Stimulated activated CD8-positive, alpha-beta memory T cell treated with anti-CD3 and anti-CD28 coated beads, Interleukin-15, amount 100 ng/mL, for 24 hours (primary cell): ENCODE measurements at places on chromosomes 4 and X.

DNA sequence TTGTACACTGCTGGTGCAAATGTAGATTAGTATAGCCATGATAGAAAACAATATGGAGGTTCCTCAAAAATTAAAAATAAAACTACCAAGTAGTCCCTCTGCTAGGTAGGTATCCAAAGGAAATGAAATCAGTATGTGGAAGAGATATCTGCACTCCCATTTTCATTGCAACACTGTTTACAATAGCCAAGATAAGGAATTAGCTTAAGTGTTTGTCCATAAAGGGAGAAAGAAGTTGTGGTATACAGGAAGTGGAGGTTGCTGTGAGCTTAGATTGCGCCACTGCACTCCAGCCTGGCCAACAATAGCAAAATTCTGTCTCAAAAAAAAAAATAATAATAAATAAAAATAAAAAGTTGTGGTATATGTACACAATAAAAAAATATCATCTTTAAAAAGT lies 325.0 kb upstream of the EMCN start:
- no peak for DNase-seq

DNA sequence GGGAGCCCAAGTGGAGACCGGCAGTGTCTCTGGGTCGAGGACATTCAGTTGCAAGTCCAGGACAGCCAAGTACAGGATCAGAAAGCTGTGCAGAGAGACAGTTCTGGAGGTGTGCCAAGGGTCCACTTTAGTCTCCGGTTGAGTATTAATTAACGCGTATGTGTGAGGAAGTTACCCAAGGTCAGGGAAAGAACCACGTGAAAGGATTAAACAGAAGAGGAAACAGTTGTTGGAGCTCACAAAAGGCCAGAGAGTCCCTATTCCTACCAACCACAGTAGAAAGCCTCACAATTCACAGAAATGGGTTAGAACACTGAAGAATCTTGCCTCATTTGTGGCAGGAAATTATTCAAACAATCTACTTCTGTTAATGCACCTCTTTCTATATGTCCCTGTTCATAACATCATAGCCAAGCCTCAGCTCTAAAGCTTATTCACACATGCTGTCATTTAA lies 17.9 kb upstream of the NSUN7 start:
- no peak for DNase-seq

DNA sequence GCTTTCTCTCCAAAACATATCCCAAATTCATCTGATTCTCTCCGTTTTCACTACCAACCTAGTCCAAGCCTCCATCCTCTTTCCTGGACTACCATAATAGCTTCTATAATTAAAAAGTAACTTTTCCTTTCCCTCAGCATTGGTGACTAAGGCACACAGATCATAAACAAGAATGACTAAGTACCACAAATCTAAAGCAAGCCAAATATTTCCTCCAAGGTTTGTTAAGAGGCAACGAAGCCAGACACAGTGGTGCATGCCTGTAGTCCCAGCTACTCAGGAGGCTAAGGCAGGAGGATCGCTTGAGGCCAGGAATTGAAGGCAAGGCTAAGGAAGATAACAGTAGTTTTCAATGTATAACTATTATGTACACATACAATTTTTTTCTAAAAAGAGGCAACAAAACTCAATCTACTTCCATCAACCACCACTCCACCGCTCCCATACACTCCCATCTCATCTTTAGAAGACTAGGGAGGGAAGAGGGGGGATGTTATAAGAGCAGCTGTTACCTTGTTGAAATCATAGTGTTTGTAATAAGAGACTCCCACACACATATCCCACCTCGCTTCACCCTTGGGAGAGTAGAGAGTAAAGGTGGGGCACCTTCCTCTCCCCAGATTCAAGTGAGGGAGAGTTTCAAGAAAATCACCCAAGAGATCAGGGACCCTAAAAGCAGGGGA lies 4.2 kb upstream of the JCHAIN start:
- no peak for DNase-seq

- no peak for DNase-seq
Measured at GRCh38 chr4:88285235-88285653, 883 bp upstream of the PPM1K start.

- DNase-seq = no peak
Measured at GRCh38 chr4:120922381-120923206, at the start of gene PRDM5. Gene PRDM5 (minus strand): TSS chr4:120922726. CDS start chr4:120922608, 118 bp downstream.
